ENCODE measurements at places on chromosomes 12 and 14.

DNA sequence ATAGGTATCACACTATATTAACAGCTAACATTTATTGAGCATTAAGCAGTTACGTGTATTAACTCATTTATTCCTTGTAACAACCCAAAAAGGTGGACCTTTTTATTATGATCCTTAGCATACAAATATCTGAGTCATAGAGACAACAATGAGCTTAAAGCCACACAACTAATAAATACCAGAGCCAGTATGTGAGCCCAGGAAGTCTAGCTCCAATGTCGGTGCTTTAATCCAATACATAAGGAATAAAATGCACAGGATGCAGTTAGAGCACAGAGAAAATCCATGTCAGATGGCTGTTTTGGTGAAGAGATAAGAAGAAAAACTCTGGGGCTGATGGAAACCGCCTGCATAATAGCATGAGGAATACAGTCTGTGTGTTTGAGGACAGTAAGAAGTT lies 888.6 kb downstream of the TMTC2 start:
- no peak for DNase-seq

- DNase-seq = peak; percentile 27
Observed at GRCh38 chr14:106691601-106692291, 1165.4 kb downstream of the TMEM121 start.

GRCh38 chr12:58247633-58248032 lies 306.3 kb downstream of the ATP23 start:
- DNase-seq = no peak

DNA sequence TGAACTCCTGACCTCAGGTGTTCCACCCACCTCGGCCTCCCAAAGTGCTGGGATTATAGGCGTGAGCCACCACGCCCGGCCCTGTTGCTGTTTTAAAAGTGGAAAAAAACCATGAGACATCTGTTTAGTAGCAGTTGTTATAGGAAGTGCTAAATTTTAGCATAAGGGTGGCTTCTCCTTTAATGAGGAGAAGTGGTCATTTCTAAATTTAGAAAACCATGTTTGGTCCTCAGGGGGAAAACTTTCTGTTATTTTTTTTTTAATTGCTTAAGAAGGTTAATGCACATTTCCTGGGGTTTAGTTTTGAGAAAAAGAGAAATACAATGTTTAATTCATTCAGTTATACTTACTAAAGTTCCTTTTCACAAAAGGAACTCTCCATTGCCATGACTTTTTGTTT lies 102.1 kb downstream of the MYRFL start:
- no peak for DNase-seq

GRCh38 chr14:91956616-91957015 lies 9.1 kb upstream of the FBLN5 start:
- DNase-seq = no peak

DNA sequence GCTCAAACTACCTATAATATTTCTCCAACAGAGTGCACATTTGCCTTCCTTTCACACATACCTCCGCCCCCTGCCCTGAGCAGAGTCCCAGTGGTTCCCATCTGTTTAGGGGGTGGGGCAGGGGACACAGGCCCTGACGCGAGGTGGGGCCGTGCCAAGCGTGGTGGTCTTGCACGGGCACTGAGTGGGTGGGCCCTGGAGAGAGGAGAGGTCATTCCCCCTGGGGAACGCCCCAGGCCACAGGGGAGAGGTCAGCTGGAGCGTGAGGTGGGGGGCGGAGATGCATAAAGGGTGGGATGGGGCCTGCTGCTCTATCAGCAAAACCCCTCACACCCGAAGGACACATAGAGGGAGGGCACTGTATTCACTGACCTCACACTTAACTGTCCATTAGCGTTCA lies 441.9 kb downstream of the TMEM121 start:
- DNase-seq = no peak

DNA sequence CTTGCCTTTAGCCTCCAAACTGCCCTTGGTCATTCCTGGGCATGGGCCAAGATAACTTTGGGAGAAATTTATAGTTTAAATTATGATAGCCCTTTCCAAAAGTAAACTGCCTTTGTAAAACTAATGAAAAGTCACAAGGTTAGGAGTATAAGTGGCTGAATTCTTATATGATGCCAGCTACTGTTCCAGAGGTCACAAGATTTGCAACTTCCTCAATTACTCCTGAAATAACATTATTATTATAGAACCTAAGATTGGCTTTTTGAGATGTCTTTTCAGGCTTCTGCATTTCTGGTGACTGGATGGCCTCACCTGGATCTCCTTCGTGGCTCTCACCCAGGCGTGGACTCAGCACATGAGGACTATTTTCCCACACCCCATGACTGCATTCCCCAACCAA lies 55.0 kb downstream of the OSBPL8 start:
- no peak for DNase-seq

GRCh38 chr14:104968153-104968527 lies 10.0 kb downstream of the AHNAK2 start:
- DNase-seq = no peak

DNA sequence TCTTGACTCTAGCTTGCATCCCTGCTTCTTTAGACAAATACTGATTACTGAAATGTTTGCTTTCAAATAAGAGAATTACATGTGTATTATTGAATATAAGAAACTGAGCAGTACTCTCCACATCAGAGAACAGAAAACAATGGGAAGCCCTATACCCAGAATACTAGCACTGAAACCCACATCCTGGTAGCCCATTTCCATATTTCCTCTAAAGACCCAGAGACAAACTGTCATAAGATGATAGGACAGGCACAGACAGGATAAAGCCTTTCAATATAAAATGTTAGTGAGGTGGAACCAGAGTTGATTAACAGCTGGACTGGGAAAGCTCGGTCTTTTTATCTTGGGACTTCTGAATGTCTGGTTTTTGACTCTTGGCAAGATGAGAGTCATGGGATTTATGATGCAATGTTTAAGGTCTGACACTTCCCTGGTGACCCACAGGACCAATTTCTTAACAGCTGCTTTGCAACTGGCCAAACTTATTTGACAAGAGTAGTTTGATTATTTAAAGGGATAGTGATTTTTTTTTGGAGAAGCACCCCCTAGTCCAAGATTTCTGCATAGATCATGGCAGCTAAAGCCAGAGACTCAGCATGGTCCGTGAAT lies 166.9 kb upstream of the ATXN7L3B start:
- DNase-seq = no peak

DNA sequence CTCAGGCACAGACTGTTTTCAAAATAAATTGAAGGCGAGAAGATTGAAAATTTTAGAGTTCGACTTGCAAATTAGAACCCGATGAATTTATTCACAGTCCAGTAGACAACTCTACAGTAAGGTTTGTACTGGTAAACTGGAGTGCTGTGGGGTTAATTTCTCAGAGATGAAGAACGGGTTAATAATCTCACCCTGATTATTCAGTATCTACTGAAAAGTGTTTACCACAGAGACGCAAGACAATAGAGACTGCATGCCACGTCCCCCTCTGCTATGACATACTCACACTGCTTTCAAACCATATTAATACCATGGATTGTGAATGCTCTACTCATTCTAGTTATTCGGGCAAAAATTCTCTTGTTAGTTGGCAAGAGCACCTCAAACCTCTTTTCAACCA lies 36.1 kb downstream of the CFL2 start:
- DNase-seq = no peak

GRCh38 chr14:69574263-69574953 lies at the start of gene CCDC177:
TSS of gene CCDC177 (minus strand) at chr14:69574871. CDS start at chr14:69573622, 1,249 bp downstream.
- DNase-seq = no peak

- DNase-seq = no peak
Observed at GRCh38 chr12:40170593-40170992, 54.2 kb upstream of the LRRK2 start.

All from NK-92 treated with Interleukin-12 subunit alpha and Interleukin-12 subunit beta, amount 100 ng/mL, for 24 hours (cell line).